ENCODE measurements at places on chromosomes 5 and 9. TPM values are rescaled to one million over a fixed set of nuclear protein-coding genes. Genes with fewer than 3 reads are reported as not detected.

Gene ARL14EPL
- total RNA-seq = not detected

Gene TAF11L13
- total RNA-seq = not detected

Gene GLIPR2
- 31.3 TPM for total RNA-seq

Gene ADAMTS12
- 20.8 TPM for total RNA-seq

Gene TAF11L5
- total RNA-seq = not detected
